ENCODE measurements at places on chromosomes 7 and 10.

DNA sequence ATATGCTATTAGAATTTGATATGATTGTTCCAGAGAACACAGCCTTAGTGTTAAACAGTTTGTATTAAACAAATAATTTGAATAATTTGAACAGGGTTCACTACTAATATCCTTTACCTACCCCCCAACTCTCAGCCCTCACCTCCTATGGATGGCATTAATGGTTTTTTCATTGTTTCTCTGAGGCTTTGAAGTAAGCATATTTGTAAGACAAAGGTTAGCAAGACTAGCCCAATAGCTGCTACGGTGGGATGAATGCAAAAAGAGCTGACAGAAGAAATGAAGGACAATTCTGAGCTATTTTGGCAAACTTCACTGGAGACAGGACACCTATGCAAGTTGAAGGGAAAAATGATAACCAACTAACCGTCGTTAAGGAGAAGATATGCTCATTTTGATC is 61.6 kb downstream of the ARL4A start:
- peak; percentile 17 for DNase-seq

GRCh38 chr7:71705901-71706596 is 574.1 kb downstream of the GALNT17 start:
- no peak for DNase-seq

GRCh38 chr10:127080317-127080716 is 116.1 kb downstream of the INSYN2A start:
- DNase-seq = no peak

- DNase-seq = no peak
These were observed 21.2 kb downstream of the ZNF680 start for GRCh38 chr7:64541438-64542359.

DNA sequence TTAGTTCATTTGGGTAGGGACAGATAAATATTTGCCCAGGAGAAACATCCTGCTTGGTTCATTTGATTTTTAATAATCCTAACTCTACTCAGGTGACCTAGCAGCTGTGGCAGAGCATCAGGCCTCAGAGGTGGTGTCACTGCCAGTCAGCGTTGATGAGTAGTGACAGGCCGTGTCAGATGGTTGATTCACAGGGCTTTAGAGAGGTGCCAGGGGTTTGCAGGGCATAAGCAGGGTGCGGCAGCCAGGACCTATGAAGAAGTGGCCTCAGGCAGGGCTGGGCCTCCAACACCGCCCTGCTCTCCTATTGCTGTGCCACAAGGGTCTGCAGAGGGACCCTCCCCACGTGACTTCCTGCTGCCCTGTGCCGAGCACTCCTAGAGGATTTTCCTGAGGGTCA is 128.1 kb downstream of the HECW1 start:
- no peak for DNase-seq

DNA sequence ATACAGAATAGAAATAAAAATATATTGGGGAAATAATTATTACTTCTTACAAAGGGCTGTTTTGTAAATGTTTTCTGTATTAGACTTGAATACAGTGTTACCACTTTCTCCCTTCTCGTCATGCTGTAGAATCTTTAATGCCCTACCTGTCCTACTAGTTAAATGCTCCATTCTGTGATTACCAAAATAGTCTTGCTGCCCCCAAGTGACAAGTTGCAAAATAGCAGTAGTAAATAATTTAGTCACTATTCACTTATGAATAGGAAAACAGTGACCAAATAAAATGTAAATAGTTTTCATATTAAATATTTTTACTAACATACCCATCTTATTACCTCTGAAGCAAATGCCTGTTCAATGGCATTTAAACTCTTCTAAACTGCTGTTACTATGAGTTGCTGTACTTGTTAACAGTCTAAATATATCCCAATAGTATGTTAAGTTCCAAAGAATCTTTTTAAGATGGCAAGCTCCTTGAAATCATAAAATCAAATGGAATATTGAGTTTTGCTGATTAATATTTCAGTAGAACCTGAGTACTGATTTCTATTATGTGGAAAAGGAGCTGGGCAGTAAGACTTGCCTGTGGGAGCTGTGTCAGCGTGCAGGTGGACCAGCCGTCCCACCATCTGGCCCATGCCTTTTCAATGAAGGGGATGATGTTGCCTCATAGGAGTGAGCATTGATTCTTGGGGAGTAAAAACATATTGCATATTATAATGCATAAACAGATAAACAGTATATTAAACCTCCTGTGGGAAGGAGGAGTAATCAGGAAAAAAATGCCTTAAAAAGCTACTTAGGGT is 18.1 kb upstream of the OIT3 start:
- DNase-seq = peak; percentile 20

DNA sequence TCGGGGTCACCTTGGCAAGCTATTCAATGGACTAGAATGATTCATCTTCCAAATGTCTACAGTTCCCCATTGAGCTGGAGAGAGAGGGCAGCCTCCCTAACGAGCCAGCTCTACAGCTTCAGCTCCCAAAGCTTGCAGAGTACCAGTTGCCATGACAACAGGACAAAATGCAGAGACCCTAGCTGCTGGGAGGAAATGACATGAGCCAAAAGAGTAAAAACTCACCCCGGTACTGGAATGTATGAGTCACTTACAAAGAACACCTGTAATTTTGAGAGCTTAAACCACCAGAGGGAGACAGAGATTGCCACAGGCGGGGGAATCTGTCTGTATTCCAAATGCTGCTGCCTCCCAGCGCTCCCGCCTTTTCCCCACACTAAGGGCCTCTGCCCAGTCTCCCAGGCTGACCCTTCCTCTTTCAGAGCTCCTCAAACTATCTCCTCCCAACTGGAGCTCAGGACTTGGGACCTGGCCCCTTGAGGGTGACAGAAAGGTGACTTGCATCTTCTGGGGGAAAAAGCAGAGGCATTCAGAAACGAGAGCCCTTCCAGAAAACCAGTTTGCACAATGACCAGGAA is 95.5 kb downstream of the CUL2 start:
- peak; percentile 81 for DNase-seq

GRCh38 chr10:33523236-33523792 is 188.8 kb upstream of the NRP1 start:
- DNase-seq = no peak

DNA sequence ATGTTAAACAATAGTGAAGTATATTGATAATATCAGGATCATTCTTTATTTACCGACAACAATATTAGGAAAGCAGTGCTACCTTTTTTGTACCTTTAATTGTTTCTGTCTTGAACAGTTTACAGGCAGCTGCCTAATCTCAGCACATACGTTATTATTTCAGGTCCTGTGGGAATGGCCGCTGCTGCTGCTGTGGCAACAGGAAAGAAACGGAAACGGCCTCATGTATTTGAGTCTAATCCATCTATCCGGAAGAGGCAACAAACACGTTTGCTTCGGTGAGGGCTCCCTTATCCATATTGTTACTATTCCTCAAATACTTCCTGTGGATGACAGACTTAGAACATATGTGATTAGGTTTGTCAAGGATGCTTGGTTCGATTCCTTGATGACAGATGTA is 59.7 kb downstream of the NRF1 start:
- DNase-seq = no peak

GRCh38 chr10:132248455-132249225 is 59.1 kb downstream of the STK32C start:
- peak; percentile 99 for DNase-seq

DNA sequence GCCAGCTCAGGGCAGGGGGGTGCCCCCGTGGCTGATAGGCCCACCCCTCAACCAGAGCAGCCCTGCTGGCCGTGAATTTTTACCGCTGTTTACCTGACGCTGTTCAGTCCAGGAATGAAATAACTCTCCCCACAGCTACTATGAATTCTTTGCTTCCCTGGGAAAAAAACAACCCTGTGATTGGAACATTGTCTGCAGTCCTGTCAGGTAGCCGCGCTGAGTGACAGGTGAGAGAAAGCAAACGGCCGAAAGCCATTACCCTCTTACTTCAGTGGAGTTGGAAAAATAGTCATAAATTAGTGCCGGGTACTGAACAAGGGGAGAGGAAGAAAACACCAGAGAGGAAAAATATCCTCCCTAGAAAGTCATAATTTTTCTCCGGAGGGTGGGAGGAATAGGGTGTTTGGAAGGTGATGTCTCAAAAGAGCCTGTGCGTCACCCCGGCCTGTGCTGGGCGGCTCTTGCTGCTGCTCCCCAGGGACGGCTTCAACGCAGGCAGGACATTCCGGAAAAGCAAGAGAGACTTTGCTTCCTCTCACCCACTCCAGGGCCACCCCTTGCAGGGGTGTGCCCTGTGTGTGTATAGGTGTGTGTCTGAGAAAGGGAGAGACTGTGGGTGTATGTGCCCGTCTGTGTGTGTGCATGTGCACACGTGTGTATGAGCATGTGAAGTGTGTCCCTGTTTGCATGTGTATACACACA is 69.0 kb downstream of the CDH23 start:
- DNase-seq = no peak

GRCh38 chr10:103897241-103897774 is 20.7 kb downstream of the STN1 start:
- no peak for DNase-seq

- no peak for DNase-seq
These were observed 59.7 kb downstream of the CPEB3 start for GRCh38 chr10:92231196-92231595.

- no peak for DNase-seq
These were observed 602.3 kb upstream of the MGMT start for GRCh38 chr10:128864554-128865295.

DNA sequence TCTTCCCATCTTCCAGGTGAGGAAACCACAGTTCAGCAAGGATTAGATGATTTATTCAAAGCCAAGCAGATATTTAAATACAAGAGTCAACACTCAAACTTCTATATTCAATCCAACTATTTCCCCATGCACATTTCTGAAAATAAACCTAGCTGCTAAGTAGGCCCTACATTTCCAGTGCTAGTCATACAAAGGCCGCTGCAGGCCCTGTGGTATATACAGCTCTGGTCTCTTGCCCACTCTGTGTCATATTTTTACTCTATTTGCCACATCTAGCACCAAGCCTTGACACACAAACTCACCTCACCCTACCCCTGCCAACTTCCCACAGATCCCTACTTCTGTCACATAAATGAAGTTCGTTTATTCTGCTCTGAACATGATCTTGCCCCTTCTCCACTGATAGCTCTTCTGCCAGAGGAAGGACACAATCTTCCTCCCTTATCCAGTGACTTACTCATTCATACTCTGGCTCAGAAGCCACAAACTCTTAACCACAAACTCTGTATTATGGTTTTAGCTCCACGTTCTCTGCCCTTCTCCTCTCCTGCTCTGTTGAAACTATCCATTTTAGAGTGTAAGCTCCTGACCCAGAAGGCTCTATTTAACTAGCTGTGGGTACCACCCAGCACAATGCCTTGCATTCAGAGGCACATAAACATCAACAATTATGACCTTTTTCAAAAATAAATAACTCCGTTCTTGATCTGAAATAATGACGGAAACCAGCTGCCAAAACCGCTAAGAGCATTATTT is 180.7 kb downstream of the CPEB3 start:
- DNase-seq = no peak

DNA sequence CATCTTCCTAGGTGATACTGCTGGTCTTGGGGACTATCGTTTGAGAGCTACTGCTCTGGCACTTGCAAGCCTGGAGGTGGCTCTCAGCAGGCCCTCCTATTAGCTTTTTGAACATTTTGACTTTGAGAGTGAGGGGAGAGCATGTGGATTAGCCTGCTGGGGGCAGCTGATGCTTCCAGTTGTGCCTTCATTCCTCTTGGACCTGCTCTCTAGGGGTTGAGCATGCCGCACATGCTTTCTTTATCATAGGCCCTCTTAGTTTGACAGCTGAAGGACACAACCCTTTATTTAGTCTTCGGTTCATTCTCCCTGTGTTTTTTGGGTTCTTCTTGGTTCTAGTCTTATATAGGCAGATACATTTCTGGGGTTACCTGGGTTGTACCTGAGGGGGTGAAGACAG is 132.1 kb downstream of the GALNT17 start:
- DNase-seq = no peak

- DNase-seq = no peak
These were observed 11.7 kb downstream of the ANK3 start for GRCh38 chr10:60377955-60378354.

DNA sequence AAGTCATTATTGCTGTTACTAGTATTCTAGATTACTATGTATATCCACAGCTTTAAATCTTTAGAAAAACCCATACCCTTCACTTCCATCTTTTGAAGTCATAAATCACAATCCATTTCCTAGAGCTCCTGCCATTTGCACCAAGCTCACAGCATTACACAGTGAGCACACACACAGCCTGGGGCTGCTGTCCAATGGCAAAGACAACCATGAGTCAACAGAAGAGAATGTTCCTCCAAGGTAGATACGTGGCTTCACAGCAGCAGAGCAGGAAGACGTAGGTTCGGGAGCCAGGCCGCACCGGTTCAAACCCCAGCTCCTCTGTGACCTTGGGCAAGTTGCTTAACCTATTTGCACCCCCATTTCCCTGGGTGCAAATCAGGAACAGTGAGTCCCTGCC is 234.6 kb downstream of the DIP2C start:
- DNase-seq = no peak

- no peak for DNase-seq
These were observed 1102.3 kb downstream of the GRM8 start for GRCh38 chr7:126150278-126150958.

DNA sequence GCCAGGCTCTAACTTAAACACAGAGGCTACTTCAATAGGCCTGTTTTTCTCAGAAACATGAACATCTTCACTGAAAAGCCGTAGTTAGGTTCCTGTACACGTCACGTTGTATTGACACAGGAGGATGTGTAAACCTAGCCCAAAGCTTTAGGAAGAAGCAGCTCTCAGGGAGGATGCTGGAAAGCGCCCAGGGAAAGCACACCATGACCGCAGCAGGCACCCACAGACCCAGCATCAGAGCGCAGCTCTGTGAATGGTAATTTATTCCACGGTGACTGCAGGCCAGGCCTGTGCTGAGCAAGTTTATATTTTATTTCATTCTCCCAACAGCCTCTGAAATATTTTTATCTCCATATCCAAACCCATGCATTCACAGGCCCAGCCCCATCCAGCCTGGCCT is 51.1 kb downstream of the ASB13 start:
- DNase-seq = no peak

DNA sequence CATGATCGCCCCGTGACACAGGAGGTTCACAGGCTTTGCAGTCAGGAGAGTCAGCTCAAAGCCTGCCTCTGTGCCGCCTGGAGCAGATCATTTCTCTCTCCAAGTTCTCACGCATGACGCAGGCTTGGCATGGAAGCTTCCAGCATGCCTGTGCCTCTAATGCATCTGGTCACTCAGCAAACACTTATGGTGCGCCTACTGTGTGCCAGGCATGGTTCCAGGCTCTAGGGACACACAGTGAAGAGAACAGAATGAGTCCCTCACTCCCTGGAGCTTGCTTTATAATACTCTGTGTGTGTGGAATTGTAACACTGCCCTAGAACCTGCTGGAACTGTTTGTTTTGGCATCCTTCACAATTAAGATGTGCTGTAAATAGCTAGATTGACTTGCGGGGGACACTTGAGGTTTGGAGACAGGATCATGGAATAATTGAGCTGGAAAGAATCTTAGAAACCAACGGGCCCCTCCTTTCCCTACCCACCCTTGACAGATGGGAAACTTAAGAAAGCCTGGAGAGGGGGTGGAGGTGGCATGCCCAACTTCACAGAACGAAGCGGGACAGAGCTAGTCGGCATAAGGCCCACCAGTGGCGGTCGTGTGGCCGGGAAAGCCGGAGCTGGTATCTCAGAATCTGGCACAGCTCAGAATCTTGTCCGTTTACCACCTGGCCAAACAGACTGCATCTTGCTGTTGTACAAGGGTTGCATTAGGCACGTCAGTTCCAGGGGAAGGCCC is 4.6 kb upstream of the MYH16 start:
- DNase-seq = no peak

Measured in H7 (cell line).